ENCODE measurements at places on chromosomes 1 and 21.

DNA sequence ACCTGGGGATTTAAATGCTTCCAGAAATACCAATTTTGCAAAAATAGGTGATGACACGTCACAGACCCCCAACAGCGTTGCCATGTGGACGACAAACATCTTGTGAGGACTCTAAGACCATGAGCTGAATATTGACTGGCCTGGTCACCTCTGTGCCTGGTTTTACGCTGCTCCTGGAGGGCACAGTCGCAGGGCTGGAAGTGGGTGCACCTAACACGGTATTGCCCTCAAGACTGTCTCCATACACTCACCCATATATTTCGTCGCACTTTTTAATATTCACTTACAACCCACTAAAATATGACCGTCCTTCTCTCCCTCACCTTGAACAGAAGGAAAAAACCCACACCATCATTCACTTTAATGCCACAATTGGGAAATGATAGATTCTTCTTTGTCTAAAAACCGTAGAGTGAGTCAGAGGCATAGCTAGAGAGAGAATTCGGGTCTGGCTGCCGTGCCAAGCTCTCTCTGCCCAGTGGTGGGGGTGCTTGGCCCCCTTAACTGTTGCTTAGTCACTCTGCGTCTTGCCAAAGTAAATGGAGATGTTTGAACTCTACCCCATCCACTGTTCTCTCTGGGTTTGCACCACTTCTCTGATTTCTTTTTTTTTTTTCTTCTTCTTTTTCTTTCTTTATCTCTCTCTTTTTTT is 40.8 kb upstream of the UTS2 start:
- ATAC-seq = no peak

DNA sequence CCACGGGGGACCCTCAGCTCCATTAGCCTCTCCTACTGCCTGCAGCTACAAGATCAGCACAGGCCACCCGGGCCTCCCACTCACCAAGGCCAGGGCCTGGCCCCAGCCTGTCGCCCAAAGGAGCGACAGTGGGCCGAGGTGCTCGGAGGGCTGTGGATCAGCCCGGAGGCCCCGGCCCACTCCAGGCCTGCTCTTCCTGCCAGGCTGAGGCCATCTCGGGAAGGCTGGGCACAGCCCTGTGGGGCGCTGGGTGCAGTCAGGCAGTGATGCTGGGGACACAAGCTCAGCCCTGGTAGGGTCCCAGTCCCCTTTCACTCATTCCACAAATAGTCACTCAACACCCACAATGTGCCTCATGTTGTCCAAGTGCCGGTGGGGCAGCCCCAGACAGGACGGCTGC is 58.8 kb downstream of the CASZ1 start:
- ATAC-seq = no peak

GRCh38 chr1:155553349-155553748 is 9.3 kb downstream of the ASH1L start:
- no peak for ATAC-seq

GRCh38 chr1:119735217-119735616 is 23.5 kb downstream of the PHGDH start:
- no peak for ATAC-seq

DNA sequence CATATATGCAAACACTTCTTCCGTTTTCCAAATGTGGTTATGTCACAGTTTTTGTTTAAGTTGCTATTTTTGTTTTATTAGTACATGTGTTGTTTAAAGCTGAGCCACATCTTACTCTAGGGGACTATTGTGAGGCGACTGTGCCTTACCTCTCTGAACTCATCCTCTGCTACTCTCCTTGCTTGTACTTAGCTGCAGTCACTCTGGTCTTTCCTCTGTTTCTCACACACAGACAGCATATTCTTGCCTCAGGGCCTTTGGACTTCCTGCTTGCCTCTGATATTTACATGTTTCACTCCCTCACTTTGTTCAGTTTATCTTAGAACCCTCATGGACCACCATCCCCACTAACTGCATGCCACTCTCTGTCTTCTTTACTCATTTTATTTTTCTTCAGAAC is 101.1 kb downstream of the MACF1 start:
- ATAC-seq = no peak

DNA sequence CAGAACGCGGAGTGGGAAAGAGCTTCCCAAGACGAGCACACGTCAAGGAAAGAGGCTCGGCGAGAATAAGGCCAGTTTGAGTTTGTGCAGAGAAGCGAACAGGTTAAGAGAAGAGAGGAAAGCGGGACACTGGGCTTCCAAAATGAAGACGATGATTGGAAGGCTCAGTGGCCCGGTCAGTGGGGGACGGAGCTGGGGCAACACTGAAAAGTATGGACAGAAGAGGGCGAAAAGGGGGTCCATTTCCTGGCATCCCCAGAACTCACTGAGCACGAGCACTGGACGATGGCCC is 258 bp downstream of the CCT3 start:
- ATAC-seq = no peak

DNA sequence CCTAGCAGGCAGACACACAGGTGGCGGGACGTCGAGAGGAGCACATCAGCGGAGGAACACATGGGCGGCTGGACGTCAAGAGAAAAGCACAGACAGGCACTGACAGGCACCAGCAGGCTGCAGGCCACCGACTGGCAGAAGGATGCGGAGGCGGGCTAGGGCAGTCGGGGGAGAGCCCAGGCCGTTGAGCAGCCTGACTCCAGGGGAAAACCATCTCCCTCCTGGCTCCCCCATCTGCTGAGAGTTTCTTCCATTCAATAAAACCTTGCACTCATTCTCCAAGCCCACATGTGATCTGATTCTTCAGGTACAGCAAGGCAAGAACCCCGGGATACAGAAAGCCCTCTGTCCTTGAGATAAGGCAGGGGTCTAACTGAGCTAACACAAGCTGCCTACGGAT is 25.5 kb downstream of the B3GALT5 start:
- ATAC-seq = no peak

DNA sequence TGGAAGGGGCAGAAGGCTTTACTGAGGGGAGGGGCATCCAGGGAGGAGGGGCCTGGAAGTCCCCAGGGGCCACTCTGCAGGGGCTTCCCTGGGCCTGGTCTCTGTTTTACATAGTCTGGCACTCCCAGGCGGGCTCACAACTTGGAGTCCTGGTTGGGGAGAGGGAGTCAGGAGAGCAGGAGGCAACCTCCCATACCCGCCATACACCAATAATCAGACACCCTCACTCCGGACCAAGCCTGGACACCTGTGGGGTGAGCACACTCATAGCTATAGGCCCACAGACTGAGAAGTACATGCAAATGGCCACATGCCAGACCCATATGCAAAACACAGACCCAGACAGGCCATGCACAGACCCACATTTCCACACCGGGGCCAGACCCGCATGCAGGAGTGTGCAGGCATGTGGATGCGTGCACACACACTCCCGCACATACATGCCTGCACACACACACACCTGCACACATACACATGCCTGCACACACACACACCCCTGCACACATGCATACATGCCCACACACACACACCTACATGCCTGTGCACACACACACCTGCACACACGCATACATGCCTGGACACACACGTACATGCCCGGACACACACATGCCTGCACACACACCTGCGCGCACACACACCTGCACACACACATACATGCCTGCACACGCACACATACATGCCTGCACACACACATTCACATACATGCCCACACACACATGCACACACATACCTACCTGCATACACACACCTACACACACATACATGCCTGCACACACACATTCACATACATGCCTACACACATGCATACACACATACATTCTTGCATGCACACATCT is 89.5 kb upstream of the RUNX3 start:
- peak; percentile 64 for ATAC-seq

GRCh38 chr1:74586253-74586897 is 74.0 kb upstream of the LRRC53 start:
- ATAC-seq = no peak

- ATAC-seq = no peak
Measured at GRCh38 chr1:177082855-177083693, 81.4 kb downstream of the ASTN1 start.

DNA sequence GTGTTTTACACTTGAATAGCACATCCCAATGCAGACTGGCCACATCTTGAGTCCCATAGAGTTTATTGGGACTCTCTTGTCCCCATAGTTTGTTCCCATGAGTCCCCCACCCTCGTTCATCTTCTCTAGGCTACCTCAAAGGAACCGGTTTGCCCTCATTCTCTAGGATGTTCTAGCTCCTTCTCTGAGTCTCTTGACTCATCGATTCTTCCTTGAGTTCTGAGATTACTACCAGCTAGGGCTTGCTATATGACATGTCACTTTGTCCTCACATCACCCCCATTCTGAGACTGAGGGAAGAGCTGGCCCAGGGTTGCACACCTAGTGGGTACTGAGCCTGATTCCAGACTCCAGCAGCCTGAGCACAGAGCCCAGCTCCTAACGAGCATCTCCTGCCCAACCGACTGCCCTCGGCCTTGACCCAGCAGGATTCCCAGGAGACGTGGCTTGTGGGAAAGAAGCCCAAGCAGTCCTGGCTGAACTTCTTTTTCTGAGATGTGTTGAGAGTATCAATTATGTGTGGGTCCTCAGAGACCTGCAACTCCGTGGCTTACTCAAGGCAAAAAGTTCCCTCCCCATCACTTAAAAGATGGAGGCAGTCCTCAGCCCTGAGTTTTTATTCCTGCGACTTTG is 42.0 kb downstream of the TMEM51 start:
- ATAC-seq = no peak

DNA sequence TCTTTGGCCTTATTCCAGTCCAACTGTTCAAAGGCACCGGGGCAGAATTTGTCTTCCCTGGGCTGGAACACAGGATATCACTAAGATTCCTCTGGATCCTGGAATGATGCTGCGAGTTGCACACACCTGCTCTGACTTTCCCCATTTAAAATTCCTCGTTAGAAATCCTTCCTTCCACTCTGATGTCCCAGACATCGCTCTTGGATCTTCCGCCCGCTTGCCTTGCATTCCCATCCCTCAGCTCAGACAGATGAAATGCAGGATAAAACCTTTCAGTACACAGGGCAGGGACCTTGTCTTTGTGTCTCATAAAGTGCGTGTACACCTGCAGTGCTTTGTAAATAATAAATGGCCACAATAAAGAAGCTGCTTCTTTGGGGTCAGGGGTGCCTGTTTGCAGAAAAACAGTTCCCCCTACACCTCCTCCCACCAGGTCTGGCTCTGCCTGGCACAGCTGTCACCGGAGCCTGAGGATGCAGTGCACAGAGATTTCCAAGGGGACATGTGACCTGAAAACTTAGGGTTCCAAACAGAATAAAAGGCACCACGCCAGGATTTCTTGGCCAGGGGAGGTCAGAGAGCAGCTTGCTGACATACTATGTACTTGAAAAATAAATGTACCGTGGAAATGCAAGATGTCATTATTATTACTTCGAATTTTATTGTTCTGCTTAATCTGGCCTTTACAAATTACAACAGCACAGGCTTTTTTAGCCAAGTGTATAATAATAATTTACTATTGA is 62.9 kb upstream of the SYT6 start:
- ATAC-seq = no peak

GRCh38 chr1:54498383-54499096 is 49.5 kb upstream of the ACOT11 start:
- ATAC-seq = no peak

DNA sequence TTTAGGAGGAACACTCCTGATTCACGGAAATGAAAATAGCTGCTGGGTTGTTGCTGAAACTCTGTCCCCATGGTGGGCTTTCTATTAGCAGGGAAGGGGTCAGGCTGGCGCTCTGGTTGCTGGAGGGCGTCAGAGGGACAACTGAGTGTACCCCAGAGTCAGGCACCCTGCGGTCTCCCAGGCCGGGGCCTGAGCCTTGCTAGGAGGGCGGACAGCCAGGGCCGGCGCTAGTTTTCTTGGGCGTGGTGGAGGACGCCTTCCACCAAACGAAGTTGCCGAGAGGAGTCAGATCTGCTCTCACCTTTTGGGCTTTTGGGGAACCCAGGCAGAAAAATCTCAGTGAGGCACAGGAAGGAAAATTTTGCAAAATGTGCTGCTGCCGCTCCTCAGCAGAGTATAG is 54.8 kb downstream of the NGF start:
- ATAC-seq = no peak

Measured in stimulated activated memory B cell treated with anti-CD40 and anti-IgM and Interleukin-4, amounts not matched to agents 10 μg/mL and 1 μg/mL and 100 μg/mL, for 72 hours (primary cell).